ENCODE measurements at places on chromosomes 16 and 17.

- no peak for DNase-seq
Observed at GRCh38 chr16:48350736-48351135, 34.5 kb downstream of the SIAH1 start.

- no peak for DNase-seq
Observed at GRCh38 chr16:85479972-85480726, 133.0 kb upstream of the GSE1 start.

DNA sequence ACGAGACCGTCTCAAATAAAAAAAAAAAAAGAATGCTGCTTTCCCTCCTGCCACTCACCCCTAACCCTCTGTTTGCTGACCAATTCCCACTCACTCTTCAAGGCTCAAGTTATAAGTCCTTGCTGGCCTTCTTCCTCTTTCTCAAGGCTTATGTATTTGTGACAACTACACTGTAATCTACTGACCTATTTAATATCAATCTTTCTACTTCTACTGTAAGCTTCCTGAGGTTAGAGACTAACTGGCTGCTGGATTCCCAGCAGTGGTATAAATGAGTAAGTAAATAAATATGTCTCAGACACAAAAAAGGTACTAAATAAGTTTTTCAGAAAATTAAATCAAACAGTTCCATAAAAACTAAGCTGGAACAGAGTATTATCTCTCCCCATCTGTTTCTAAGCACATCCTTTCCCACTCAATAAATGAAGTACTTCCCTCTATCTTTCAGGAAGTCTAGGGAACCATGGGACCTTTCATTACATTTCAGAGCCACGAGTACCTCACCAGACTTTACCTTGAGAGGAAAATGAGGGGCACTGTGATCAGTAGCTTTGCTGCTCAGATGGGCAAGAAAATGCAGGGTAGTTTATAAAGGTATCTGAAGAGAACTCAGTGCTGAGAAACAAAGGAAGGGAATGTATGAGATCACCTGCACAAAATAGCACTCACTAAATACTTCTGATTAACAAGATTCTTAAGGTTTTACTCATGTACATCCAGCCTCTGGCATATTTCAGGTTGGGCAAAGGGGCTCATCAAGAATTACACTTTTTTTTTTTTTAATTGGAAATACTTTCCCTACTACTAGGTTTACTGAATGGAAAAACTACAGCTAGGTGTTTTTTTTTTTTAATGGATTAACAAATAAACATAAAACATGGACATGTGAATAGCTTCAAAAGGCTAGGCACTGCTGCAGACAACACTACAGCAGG is 10.8 kb downstream of the SSH2 start:
- no peak for DNase-seq

DNA sequence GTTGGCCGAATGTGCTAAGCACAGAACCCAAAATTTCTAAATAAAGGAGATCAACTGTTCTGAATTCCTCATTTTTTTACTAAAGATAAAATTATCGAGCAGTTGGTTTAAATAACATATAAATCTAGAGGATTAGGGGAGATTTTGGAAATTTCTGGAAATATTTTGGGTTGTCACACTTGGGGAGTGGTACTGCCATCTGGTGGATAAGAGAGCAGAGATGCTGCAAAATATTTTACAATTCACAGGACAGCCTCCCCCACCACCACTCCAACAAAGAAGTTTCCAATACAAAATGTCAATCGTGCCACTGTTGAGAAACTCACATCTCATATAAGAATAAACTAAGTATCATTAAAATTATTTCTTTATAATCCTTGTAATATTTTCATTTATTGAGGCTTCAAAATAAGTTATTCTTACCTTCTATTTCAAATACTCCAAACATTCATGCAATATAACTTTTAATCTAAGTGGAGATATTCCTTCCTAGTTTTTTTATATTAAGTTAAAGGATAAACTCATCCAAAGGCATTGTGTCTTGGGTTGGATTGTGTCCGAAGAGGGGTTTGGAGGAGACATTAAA is 17.0 kb upstream of the ABCA8 start:
- no peak for DNase-seq
